ENCODE measurements at places on chromosomes 11 and 22.

DNA sequence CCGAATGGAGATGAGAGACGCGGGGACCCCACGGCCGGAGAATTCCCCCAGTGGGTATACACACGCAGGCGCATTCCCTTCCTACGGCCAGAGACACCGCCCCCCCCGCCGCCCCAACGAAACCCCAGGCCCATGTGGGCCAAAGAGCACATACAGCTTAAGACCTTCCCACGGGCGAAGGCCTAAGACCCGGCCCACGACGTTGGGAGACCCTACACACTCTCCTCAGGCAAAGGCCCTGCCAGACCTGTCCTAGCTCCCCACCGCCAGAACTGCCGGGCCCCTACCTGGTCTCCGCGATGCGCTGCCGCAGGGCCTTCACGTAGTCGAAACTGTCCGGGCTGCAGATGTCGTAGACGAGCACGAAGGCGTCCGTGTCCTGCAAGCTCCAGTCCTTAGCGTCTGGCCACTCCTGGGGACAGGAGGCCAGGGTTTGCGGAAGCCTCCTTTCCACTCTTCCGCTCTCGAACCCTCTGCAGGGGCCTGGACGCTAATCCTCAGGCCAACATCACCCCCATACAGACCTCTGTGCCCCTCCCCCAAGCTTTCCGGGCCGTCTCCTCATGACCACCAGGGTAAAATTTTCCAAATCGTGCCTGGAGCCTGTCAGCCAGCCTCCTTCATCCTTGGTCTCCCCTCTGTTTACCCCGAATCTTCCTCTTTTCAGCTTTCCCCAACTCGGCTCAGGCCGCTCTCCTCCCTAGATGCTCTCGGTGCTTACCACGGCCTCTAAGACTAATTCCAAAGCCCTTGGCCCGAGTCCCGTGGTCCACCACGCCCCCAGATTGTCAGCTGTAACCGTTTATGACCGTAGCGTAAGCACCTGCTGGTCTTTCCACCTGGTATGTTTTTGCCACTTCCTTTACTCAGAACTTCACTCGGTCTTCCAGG lies 1.7 kb downstream of the RASL10A start:
- no peak for DNase-seq

GRCh38 chr11:46308631-46309419 lies 31.4 kb downstream of the CREB3L1 start:
- peak; percentile 85 for DNase-seq

- peak; percentile 79 for DNase-seq
Measured at GRCh38 chr11:69636512-69637197, 4.3 kb upstream of the CCND1 start.

- no peak for DNase-seq
Measured at GRCh38 chr11:93188726-93189125, 9.1 kb downstream of the SLC36A4 start.

- no peak for DNase-seq
Measured at GRCh38 chr11:9629064-9629463, 34.8 kb upstream of the SWAP70 start.

DNA sequence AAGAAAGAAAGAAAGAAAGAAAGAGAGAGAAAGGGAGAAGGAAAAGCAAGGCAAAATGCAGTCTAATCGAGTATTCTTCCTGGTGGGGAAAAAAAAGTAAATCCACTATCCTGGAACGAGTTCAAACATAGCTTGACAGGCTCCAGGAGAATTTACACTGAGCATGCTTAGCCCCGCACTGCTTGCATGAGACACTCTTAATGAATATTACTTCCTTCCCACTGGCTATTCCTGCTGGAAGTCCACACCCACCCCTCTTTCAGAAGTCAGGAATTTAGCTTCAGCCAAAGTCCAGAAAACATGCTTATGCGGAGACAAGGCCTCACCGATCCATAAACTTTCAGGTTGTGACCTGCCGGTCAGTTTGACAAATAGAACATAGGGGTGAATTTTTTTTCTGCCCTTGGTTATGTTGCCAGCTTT lies 251.8 kb upstream of the BLID start:
- no peak for DNase-seq

GRCh38 chr22:24591286-24591830 lies 1.5 kb downstream of the LRRC75B start:
- DNase-seq, result no peak

DNA sequence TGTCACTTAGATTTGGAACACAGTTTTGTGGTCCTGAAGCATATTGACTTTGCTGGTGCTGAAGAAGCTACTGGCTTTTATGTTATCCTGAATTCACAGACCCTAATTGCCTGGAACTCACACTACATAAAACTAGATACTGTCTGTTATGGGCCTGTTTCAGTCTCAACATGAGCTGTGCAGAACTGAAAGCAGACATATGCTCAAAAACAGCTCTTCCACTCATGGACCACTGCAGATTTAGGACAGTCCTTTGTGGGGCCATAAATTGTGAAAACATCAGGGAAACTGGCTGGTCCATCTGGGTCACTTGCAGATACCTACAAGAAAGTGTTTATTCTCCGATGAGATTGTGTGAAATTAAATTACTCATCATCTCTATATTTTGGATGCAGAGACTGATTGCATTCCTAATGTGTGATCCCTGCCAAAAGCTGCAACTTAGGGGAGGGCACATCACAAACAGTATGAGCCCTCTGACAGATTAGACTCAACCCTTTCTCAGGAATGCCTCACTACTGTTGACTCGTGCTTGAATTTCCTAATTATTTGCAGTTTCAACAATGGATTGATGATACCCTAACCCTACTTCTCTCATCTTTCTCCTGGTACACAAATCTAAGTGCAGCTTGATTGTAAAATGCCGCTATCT lies 10.2 kb upstream of the CLNS1A start:
- DNase-seq, result no peak

- peak; percentile 77 for DNase-seq
Measured at GRCh38 chr22:39496131-39496838, 5.8 kb upstream of the MIEF1 start.

- DNase-seq, result no peak
Measured at GRCh38 chr11:32597921-32598320, 14.3 kb downstream of the EIF3M start.

Measured in H9 (cell line).